ENCODE measurements at places on chromosomes 12 and 14.

- no peak for DNase-seq
Measured at GRCh38 chr12:126114441-126114840, 1049.2 kb downstream of the AACS start.

DNA sequence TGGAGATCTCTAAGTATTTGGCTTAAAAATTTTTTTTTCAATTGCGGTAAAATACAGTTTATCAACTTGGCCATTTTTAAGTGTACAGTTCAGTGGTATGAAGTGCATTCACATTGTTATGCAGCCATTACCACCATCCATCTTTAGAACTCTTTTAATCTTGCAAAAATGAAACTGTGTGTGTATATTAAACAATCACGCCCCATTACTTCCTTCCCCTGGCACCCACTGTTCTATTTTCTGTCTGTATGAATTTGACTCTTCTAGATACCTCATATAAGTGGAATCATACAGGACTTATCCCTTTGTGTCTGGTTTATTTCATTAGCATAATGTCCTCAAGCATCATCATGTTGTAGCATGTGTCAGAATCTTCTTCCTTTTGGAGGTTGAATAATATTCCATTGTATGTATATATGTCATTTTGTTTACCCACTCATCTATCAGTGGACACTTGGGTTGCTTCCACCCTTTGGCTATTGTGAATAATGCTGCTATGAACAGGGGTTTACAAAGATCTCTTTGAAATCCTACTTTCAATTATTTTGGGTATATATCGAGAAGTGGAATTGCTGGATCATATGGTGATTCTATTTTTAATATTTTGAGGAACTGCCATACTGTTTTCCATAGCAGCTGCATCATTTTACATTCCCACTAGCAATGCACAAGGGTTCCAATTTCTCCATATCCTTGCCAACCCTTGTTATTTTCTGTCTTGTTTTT is 62.9 kb downstream of the SAMD4A start:
- DNase-seq, result no peak

DNA sequence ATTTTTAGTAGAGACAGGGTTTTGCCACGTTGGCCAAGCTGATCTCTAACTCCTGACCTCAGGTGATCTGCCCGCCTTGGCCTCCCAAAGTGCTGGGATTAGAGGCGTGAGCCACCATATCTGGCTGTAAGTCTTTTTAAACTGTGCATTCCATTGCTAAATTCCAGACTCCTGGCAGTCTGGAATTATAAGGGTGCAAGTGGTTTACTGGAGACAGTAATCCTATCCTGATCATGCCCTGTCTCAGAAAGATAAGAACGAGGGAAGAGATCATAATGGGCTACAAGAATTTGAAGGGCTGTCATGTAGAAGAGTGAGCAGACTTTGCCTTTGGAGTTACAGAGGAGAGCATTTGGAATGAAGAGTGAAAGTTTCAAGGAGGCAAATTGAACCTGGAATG is 6.8 kb upstream of the SLC4A8 start:
- DNase-seq, result no peak

- DNase-seq, result no peak
Measured at GRCh38 chr12:93247313-93247991, 130.3 kb upstream of the NUDT4 start.

DNA sequence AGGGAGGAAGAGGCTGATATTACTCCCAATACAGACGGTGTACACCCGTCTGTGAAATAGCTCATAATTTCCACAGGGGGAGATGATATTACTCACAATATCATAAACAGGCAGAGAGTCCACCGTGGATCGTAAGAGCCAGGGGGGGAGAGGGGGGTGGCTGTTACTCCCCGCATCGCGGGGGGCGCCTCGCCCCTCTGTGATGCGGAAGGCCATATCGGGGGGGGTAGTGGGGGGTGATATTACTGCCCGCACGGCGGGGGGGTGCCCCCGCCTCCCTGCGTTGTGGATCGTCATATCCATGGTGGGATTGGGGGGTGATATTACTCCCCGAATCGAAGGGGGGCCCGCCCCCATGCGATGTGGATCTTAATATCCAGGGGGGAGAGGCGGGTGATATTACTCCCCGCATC is 91.9 kb downstream of the FRMD6 start:
- DNase-seq, result no peak

DNA sequence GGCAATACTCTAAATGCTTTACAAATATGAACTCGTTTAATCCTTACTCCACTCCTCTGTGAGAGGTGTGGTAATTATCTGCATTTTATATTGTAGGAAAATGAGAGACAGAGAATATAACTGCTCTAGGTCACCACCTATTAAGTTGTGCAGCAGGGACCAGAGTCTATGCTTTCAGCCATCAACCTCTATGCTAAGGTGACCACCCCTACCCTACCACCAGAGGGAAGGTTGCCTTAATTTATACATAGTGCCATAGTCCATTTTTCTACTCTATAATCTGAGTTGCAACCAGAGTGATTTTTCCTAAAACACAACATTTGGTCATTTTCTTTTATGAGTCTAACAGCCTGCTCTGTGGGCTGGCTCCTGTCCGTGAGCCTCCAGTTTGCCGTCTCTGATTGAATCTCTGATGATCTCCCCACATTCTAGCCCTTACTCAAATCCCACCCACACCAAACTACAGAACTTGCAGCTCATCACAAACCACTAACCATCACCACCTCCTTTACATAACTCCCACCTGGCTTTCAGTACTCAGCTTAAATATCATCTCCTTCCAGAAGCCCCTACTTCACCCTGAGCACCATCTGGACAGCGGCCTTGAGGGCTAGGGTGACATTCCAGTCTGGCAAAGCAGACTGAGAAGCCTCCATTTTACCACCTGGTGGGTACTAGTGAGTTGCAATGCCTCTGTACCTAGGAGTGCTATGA is 126.6 kb downstream of the PPM1H start:
- no peak for DNase-seq

DNA sequence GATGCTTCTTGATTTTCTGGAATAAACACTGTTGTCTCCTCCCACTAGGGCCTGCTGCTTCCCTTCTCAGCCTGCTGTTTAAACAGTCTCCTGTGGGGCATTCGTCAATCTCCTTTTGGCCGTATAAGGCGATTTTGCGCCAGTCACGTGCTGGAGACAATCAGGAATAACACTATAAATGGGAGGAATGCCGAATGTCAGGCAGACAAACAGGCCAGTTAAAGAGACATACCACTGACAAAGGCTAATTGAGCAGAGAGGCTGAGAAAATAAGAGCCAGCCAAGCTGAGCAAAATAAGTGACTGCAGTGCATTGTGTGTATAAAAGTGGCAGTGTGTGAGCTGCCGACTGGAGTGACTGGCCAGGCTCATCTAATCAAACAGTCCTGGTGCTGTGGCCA is 23.3 kb downstream of the DMAC2L start:
- no peak for DNase-seq

DNA sequence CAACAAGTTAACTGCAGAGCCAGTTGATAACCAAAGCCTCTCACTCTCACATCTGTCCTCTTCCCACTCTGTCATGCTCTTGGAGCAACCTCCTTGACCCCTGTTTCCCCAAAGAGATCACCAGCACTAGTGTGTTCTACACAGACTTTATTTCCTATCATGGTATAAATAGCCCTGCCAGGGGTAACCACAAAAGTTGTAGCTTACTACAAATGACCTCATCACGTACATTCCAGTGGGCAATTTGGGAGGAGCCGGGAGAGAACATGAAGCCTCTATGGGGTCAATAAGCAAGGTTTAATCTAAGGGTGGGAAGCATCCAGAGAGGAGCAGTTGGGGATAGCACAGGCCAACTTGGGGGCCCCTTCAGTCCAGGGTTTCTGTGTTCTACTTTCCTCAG is 186.5 kb downstream of the KCNA5 start:
- DNase-seq, result no peak

DNA sequence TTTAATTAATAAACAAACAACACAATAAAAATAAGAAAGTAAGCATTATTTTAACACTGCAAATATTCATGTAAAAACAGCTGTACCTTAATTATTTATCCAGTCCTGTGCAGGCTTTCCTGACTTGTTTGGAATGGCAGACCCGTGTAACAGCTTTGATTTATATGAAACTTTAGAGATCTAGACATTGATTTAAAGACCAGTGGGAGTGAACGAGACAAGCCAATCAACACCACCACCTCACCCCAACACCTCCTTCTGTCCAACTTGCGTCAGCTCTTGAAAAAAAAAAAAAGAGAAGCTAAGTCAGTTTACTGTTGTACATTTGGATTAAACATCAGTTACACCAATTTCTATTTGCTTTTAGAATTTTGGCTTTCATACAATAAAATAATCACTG is 22.3 kb downstream of the SLC38A4 start:
- no peak for DNase-seq

DNA sequence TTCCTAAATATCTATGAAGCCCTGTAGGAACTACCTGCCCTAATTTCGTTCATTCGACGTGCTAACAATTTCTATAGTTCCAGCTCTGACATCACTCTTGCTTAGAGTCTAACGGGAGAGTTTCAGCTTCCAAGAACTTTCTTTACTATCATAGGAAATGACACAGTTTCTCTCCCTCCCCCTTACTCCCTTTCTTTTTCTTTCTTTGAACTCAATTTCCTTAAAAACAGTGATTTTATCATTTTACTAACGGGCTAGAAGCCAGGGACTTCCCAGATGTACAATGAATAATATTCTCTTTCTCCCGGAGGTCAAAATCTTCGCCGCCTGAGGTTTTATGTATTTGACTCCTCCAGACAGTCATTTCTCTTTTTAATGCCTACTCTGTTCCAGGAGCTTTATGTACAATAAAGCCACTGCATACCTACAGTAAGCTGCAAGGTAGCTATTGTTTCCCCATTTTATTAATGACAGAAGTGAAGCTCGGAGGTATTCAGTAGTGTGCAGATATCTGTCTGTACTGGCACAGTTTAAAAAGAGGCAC is 15.7 kb downstream of the SMCO2 start:
- no peak for DNase-seq

GRCh38 chr14:97138801-97139200 is 341.6 kb downstream of the VRK1 start:
- no peak for DNase-seq

- peak; percentile 83 for DNase-seq
Measured at GRCh38 chr14:49633640-49634546, 1.2 kb downstream of the DNAAF2 start.

GRCh38 chr14:81005540-81006228 is 50.3 kb downstream of the TSHR start:
- no peak for DNase-seq

GRCh38 chr12:38664661-38665269 is 240.6 kb downstream of the CPNE8 start:
- DNase-seq, result no peak

DNA sequence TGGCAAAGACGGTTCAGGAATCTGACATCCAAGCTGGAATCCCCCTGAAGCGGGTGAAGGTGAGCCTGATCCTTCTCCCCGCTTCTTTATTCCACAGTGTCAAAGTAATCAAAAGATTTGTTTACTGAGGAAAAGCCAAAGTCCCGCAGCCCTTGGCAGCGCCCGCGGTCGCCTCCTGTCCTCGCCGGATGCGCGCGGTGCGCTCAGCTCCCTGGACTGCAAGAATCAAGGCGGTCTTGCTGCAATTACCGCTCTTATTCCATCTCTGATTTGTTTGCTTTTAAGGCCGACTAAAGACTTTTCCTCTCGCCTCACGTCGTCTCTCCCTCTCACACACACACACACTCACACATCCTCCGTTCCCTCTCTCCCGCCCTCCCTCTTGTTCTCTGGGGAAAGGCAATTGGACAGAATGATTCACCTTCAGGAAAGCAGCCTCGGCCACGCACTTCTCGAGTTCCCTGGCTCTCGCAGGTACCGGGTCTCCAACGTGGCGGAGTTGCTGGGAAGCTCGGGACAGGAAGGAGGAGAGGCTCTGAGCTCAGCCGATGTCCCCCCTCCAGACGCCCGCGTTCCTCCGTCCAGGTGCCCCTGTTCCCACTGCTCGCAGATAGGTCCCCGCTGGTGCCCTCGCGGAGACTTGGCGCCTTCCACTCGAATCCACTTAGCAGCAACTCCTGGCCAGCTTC is 68.6 kb upstream of the USP15 start:
- DNase-seq, result no peak

GRCh38 chr12:8813572-8814357 is 8.7 kb upstream of the A2ML1 start:
- no peak for DNase-seq

All from stimulated activated CD8-positive, alpha-beta memory T cell treated with anti-CD3 and anti-CD28 coated beads, Interleukin-4, amount 100 ng/mL, for 1 hour (primary cell).